ENCODE measurements at places on chromosomes 5 and 9.

DNA sequence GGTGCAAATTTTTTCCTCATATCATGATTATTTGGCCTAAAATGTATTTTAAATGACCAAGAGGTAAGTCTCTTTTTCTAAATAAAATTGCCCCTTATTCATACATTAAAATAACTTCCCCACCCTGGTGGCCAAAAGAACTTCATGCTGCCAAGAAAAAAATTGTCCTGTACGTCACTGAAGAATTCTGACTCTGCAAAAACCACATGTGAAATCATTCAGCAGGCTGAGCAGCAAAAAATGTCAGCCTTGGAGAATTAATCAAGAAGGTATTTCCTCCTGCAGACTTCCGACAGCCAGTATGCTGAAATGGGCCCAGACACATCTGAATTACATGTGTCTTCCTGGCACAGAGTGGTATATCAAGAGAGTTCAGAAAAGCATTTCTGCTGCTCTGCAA is 94.6 kb upstream of the HMHB1 start:
- no peak for DNase-seq

- no peak for DNase-seq
These were observed 52.5 kb upstream of the SLC2A8 start for GRCh38 chr9:127344368-127345000.

DNA sequence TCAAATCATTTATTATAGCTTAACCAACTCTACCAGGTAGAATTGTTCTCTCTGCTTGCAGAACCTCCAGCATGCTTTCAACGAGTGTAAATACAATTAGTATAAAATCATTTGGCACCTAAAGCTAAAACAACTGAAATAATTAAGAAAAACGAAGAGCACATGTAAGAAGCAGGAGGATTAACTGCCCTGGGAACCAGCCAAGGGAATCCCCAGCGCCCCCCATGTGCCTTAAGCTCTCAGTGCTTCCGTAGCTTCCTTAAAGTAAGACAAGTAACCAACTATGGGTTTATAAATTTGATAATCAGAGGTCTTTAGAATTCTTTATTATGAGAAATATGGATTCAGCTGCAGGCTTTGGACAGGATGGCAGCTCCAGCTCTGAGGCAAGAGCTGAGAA is 402.4 kb downstream of the RAB3C start:
- DNase-seq: no peak

- DNase-seq: no peak
These were observed 168.4 kb upstream of the MAP1B start for GRCh38 chr5:71938895-71939294.

DNA sequence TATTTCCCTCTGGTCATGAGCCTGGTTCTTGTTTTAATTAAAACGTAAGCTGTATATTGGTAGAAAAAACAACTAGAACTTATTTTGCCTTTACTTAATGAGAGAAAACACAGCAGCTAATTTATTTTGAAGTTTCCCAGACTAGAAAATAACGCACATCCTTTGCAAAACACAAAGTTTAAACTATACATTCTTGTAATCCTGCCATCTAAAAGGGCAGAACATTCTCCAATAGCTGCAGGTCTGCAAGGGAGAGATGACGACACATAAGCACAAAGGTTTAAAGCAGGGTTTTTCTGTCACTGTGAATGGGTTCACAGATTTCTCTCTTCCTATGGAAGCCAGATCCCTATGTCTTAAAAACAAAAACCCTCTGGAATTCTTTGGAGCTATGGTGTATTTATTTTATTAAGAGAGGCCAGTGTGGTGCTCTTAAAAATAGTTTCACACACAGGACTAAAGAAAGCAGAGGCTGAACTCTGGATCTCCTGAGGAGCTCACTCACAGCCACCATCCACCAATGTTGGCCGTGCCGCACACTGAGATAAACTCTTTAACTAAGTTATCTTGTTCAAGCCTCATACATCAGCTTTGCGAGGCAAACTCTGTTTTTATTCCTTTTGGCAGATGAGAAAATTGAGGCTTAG is 82.4 kb downstream of the SNCAIP start:
- no peak for DNase-seq

- DNase-seq: peak; percentile 27
These were observed 530 bp downstream of the UCK1 start for GRCh38 chr9:131530546-131530919.

DNA sequence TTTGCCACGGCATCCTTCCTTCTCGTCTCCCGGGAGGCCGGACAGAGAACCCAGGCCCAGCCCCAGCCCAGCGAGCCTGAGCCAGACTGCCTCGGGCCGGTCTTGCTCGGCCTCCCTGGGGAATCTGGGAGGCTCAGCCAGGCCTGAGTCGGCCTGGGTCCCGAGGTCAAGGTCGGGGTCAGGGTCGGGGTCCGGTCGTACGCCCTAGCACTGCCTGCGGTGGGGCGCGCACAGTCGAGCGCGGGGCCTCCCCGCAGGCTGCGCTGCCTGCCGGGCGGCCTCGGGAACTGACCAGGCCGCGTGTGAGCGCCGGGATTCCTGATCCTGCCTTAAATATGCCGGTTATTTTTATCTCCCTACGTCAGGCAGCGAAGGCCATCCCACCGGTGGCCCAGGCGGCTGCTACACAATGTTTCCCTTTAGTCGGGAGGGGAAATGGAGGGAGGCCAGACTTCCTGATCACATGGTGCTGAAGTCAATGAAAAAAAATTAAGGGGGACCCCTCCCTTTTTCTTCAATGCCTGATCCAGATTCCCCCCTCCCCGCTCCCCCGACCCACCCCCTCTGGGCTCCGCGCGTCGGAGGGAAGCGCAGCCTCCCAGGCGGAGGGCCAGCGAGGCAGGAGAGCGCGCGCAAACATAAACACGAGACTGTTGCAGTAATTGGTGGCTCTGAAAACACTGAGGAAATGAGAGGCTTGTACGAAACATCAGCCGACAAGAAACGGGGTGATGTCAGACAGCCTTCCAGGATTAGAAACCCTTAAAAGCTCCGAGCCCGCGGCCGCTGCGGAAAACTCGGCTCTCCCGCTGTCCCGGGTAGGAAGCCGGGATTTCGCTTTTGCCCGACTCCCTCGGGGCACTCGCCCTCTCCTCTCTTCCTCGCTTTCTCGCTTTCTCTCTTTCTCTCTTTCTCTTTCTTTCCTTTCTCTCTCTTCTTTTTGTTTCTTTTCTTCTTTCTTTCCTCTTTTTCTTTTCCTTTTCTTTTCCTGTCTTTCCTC is 148.2 kb upstream of the KLF4 start:
- DNase-seq: no peak

DNA sequence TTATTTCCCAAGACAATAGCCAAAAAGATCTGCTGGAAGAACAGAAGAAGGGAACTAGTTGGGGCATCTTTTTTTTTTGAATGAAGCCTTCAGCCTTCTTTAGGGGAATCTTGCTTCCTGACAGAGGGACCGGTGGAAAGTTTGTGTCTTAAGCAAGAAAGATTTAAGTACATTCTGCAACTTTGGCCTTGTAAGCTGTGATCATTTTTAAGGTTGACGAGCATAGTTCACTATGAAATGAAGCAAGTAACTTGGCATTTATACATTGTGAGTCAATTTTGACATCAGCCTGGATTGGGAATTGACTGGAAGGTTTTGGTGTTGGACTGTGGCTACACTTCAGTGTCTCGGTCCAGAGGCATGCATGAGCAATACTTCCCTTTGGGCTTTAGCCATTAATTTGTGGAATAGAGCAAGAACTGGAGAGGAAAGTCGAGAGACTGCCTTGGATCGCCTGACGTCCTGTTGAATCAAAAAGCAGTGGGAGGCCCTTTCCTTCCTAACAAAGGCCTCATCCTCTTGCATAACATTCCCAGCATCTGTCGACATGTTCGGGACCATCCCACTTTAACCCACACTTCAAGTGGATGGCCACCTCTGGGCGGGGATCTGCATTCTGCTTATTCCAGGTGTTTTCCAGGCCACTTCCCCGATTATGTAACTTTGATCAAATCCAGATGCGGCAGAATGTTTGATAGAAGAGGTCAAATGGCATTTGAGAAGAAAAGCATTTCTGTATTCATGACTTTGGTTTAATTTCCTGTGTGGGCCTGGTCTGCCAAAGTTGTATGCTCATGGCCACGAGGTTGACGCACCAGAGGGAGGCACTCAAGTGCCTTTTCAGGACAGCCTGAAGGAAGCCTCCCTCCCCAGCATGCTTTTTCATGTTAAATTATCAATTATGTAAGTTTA is 12.5 kb downstream of the ABL1 start:
- no peak for DNase-seq

DNA sequence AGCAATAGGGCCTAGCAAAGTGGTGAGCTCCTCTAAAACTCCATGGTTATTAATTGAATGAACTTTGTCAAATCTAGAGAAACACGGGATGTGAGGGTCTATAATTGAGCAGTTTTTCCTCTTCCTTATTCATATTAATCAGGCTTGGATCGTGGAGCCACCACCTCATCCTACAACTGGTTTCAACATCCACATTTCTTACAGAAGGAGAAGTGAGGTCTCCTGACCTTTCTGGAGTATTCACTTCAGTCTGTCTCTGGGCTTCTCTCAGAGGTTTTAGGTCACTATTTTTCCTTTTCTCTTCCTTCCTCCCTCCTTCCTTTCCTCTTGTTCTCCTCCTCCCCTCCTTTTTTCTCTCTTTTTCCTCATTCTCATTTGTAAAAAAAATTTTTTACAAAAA is 177.3 kb upstream of the ACTBL2 start:
- no peak for DNase-seq

DNA sequence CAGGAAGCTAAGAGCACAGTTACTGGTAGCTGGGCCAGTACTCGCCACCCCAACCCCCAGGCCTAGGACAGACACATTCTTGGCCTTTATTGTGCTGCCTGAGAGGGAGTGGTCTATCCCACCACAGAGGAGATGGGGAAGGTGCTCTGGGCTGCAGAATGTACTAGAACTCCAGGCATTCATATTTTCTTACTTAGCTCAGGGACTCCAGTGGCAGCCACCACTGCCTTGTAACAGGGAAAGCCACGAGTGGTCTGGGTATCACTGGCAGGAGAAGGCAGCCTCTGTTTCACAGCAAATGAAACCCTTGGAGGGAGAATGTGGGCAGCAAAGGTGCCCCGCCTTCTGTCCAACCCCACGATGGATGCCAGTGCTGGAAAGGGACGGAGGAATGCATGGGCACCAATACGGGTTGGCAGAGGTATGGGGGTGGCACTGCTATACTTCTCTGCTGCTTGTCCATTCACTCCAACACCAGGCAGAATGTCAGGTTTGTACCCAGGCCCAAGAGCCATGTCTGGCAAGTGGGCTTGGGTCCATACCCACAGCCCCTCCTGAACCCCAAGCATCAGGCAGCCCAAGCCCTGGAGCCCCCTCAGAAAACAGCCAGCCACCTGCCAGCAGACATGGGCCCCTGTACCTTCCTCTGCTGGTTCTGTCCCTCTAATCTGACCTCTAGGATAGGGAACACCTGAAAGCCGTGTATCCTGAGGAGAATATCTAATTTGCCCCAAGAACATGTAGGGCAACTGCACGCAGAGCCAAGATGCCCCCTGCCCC is 4.6 kb downstream of the SEPTIN8 start:
- DNase-seq: no peak

DNA sequence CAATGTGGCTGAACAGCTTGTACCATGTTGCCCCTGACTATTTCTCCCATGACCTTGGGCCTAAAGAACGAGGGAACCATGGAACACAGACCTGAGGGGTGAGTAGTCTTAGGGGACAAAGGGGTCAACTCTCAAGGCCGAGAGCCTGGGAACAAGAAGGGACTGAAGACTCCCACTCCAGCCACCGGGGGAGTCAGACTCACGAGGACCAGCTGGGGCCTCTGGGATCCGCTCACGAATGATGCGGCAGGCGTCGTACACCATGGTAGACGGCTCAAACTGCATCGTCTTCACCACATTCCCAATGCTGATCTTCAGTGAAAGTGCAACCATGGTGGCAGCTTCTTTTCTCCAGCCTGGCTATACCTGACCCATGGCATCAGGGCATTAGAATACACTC is 6.6 kb downstream of the TLN1 start:
- DNase-seq: no peak

- DNase-seq: no peak
These were observed 6.4 kb upstream of the EEIG1 start for GRCh38 chr9:127987103-127987614.

- DNase-seq: no peak
These were observed 18.1 kb downstream of the MED27 start for GRCh38 chr9:132061526-132061925.

DNA sequence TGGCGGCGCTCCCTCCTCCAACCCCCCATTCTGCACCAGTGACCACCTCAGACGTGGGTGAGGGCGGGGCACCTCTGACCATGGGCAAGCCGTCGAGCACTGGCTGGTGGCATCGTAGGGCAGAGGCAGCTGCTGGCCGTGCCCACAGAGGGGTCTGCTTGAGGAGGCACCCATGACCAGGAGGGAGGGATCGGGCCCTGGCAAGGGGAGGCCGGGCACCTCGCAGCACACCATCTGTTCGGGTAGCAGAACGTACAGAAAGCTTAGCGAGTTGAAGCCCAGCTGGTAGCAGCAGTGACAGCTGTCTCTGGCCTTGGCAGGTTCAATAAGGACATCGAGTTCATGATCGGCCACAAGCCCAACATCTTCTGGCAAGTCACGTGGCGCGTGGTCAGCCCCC is 4.3 kb upstream of the SLC6A18 start:
- no peak for DNase-seq

GRCh38 chr9:5665059-5665458 is 36.2 kb downstream of the RIC1 start:
- no peak for DNase-seq

DNA sequence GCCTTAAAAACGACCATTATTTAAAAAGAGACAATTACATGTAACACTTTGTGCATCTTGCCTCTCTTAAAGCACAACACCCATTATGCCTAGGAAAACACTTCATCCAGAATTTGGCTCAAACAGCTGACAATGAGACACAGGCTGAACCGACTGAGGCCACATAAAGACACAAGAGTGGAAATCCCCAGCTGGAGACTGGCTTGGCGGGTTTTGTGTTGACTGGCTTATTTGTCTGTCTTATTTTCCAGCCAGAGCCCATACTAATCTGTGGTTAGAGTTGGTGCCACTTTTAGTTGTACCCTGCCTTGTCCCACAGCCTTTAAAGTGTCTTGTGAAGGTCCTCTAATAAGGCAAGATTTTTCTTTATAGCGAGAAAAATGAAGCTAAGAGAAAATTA is 21.2 kb downstream of the TRIM14 start:
- DNase-seq: peak; percentile 59

DNA sequence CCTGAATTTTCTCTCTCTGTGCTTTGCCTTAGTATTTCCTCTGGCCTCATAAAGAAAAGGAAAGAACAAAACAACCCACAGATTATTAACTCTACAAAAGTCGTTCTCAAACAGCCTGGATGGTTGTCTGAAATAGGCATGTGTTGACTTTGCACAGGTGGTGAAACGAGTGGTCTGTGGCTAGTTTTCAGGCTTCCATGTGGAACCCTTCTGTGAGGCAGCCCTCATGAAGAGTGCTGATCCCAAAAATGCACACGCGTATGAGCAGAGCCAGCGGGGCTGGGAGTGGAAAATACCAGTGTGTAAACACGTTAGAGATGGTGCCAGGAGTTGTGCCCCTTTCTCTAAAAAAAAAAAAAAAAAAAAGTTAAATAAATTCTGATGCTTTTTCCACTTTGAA is 4.9 kb upstream of the PSAT1 start:
- DNase-seq: no peak

DNA sequence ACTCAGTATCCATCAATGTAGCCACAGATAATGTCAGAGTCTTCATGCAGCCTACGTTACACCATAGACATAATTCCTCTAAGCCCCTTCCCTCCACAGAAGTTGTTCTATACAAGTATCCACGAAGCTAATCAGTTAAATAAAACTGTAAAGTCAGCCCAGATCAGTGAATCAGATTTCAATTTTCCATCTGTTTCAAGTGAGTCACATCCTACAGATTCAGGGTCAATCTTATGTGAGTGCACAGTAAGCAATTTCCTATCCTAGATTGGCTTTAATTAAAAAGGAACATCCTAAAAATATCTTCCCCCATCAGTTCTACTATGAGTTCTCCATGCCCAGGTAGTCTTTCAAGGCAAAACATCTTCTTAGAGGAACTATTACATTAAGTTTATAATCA is 402.5 kb downstream of the EFNA5 start:
- DNase-seq: no peak

Data from CD4-positive, alpha-beta T cell treated with Interleukin-17A for 4 hours (primary cell).